Activated T-helper 1 cell treated with Interleukin-2 at 50 U/mL for 16 hours (primary cell): ENCODE measurements at places on chromosomes 3 and 15.
A peak's percentile ranks its signal among the peaks of the same experiment; 100 is the strongest.

DNA sequence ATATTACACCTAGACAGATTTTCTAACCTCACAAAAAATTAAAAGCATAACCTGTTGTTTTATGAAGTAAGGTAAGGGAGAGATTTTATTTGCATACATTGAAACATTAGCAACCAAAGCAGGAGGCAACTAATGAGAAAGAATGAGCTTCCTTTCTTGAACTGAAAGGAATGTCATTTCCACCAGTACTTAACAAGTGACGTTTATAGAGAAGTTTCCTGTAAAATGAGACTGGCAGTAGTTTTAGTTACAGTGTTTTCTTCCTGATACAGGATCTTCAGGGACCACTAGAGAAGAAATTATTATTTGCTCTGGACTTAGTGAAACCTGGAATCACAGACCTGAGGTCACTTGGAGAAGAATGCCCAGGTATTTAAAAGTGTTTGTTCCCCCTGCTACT is 27.4 kb upstream of the FRMD5 start:
- no peak for DNase-seq

GRCh38 chr15:40506964-40507571 is 36.3 kb downstream of the CHST14 start:
- peak; percentile 38 for DNase-seq

- DNase-seq = no peak
Measured at GRCh38 chr3:132289316-132289715, 27.9 kb upstream of the ACP3 start.

- no peak for DNase-seq
Measured at GRCh38 chr3:170752571-170753155, 117.3 kb downstream of the RPL22L1 start.

GRCh38 chr3:88704338-88704737 is 403.1 kb upstream of the EPHA3 start:
- no peak for DNase-seq

GRCh38 chr3:8050283-8050682 is 451.3 kb upstream of the LMCD1 start:
- DNase-seq = no peak

GRCh38 chr3:171454041-171454440 is 6.2 kb downstream of the TNIK start:
- no peak for DNase-seq

- no peak for DNase-seq
Measured at GRCh38 chr3:37324850-37325321, 150.5 kb upstream of the LRRFIP2 start.

- DNase-seq = no peak
Measured at GRCh38 chr3:62178739-62179600, 194.4 kb downstream of the FEZF2 start.

- no peak for DNase-seq
Measured at GRCh38 chr3:194856296-194856695, 170.6 kb downstream of the FAM43A start.

- DNase-seq = peak; percentile 5
Measured at GRCh38 chr15:91055548-91056331, 33.3 kb upstream of the VPS33B start.

- no peak for DNase-seq
Measured at GRCh38 chr3:14757153-14757700, 61.5 kb upstream of the FGD5 start.

DNA sequence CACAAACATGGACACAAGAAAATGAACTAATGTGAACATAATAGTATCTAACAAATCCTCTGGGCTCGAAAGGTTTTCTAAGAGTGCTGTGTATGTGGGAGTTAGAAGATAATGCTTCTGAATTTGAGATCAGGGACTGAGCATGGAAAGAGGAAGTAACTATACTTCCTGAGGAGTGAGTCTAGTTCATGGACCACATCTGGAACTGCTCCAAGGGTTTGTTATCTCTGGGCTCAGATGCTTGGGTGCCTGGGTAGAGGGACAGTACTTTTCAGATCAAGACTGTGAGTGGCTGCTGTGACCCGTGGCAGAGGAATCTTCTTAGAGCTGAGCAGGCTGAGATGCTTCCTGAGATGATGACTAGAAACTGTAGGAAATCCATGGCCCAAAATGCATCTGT is 28.5 kb downstream of the TBC1D23 start:
- no peak for DNase-seq

GRCh38 chr15:96914081-96914480 is 583.6 kb downstream of the NR2F2 start:
- DNase-seq = no peak

- DNase-seq = peak; percentile 55
Measured at GRCh38 chr3:129576514-129577352, 29.7 kb downstream of the PLXND1 start.

DNA sequence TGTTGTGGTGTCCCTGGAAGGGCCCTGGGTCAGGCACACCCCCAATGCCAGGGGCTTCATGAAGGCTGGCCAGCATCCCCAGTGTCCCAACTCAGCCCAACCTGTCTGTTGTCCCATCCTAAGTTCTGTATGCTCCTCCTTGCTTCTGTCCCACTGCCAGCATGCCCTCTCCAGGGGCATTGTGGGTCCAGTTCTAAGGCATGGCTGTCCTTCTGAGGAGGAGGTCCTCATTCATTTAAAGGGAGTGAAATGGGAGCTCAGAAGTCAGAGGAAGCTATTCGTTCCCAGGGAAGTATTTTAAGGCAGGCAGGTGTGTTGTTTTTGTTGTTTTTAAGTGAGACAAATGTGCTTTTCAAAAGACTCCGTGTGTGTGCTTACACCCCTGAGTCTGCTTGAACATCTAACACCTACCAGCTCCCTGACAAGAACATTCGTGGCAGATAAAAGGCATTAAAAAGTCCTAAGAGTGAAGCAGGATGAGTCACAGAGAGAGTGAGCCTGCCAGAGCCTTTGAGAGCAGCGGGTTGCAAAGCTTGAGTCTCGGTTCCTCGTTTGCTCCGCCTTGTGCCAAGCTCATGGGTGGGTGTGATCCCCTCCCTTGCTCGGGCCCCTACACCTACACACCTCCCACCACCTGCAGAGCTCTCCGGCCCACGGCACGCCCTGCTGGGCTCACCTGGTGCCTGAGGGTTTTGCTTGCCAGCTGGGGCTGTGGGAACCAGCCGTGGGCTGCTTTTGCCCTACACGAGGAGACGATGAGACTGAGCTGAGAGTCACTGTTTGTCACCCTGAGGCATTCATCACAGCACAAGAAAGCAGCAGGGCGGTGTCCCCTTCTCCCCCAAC is 183.4 kb upstream of the TOPAZ1 start:
- no peak for DNase-seq

DNA sequence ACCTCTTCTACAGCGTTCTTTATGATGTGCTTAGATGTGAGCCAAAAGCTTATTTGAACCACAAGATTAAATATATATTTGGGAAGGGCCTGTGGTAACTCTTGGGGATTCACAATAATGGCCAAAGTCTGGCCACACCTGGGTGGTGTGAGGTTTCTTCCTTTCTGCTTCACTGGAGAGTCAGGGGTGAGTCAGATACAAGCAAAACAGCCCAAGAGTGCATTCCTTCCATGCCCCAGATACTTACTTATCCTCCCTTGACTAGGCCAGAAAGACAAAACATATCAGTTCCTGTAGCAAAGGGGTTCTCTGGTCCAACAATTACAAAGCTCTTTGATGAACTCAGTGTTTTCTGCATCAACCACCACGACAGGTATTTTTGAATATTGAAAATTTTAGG is 941 bp downstream of the ZBED2 start:
- no peak for DNase-seq
